Effector memory CD8-positive, alpha-beta T cell (primary cell): ENCODE measurements at places on chromosomes 6 and 20.

DNA sequence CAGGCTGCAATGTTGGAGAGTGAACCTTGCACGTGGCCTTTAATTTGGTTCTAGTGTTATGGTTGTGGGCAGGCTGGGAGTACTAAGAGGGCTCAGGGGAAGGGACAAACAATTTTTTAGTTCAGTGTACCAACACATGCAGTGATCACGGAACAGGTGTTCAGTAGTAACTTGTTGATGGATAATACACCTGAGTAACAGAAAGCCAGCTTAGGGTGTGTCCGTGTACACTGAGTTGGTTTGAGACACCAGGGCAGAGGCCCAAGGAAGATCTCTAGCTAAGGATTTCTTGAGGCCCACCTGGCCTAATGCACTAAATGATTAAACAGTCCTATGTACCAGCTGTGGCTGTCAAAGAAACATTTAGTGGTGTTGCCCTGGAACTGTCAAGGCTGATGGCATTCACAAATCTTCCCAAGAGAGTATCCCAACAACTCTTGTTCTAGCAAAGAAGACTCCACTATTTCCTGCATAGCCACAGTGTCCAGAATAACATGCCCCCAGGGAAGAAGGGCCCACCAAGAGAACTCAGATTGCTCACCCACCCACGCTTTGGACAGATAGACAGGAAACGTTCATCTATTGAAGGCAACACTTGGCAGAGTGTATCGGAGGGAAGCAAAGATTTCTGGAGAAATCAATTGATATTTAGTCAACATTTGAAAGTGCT is 60.0 kb downstream of the CD83 start:
- no peak overlapping the region for H3K4me3 ChIP-seq
- DNase-seq, result no peak
- no peak overlapping the region for H3K27ac ChIP-seq
- no peaks in the 10 kb centered on the region for H3K36me3 ChIP-seq
- peaks cover 9% of the 10 kb centered on the region for H3K27me3 ChIP-seq

GRCh38 chr6:142380626-142381025 is 78.8 kb downstream of the ADGRG6 start:
- no peaks in the 10 kb centered on the region for H3K36me3 ChIP-seq
- no peak overlapping the region for H3K4me3 ChIP-seq
- DNase-seq, result no peak
- no peaks in the 10 kb centered on the region for H3K4me1 ChIP-seq
- no peak overlapping the region for H3K27ac ChIP-seq

GRCh38 chr20:49405062-49405683 is 77.3 kb downstream of the KCNB1 start:
- H3K27ac ChIP-seq, result no peak overlapping the region
- DNase-seq, result no peak
- no peak overlapping the region for H3K4me3 ChIP-seq
- no peaks in the 10 kb centered on the region for H3K4me1 ChIP-seq
- H3K27me3 ChIP-seq, result peaks cover 30% of the 10 kb centered on the region

DNA sequence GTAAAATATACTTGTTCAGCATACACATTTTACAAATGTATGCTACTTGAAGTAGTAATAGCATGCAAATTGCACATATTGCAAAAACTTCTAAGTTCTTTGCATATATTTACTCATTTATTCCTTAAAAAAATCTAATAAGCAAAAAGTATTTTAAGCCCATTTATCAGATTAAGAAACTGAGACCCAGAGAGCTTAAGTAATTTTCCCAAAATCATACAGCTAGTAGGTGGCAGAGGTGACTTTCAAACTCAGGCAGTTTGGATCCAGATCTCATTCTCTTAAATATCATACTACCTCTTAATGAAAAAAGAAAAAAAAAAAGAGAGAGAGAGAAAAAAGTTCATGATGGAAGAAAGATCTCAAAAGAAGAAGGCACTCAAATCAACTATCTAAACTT is 157.9 kb downstream of the RPS12 start:
- no peaks in the 10 kb centered on the region for H3K36me3 ChIP-seq
- DNase-seq, result no peak

DNA sequence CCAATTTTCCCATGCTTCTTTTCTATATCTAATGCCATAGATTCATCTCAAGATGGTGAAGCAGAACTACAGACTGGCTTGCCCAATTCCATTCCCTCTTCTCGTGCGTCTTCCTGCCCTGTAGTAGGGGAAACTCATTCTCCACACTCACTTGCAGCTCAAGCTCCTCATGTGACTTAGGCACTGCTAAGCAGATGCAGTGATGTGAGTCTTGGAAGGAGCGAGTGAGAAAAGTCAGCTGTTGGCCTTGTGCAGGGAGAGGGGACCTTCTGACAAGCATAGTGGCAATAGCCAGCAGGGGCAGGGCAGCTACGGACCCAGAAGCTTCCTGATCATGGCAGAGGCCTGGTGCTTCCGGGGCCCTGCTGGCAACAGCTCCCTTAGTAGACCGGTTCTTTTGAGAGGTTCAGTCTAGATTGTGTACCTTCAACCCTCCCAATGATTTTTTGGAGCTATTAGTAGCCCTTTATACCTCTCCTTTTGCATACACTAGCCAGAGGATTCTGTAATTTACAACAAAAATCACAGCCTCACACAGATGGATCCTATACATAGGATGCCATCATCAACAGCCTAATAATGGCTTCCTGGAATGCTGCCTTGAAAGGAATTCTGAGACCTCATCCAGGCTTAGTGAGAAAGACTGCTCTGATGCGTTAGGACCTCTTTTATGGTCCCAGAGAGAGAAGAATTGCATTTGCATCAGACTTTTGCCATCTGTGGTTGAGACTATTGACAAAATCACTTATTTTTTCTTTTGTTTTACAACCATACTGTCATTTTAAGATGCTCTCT is 121.5 kb upstream of the RIPOR2 start:
- no peaks in the 10 kb centered on the region for H3K27me3 ChIP-seq
- DNase-seq, result no peak
- H3K36me3 ChIP-seq, result peaks cover 5% of the 10 kb centered on the region
- H3K4me1 ChIP-seq, result peaks cover 35% of the 10 kb centered on the region
- H3K4me3 ChIP-seq, result no peak overlapping the region
- H3K27ac ChIP-seq, result peak overlapping the region; percentile 86

DNA sequence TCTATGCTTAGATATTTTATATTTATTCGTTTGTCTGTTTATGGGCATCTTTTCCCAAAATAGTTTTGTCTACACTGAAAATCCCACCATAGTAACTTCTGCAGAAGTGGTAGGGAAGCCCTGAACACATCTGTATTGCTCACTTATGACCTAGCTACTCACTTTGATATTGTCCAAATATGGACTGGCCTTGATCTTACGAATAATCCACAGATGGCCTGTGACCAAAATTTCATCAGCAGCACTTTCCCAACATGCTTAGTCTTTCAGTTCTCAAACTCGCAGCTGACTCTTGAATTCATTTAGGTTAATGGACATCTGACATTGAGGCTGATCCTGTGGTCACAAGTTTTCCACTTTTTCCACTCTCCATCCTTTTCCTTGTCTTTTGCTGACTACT is 80.8 kb upstream of the BEND3 start:
- H3K27ac ChIP-seq, result no peak overlapping the region
- DNase-seq, result no peak
- H3K27me3 ChIP-seq, result no peaks in the 10 kb centered on the region
- no peaks in the 10 kb centered on the region for H3K4me1 ChIP-seq
- H3K36me3 ChIP-seq, result peaks cover 3% of the 10 kb centered on the region

GRCh38 chr6:10315034-10315433 is 99.8 kb downstream of the TFAP2A start:
- H3K27ac ChIP-seq, result no peak overlapping the region
- no peak for DNase-seq
- no peaks in the 10 kb centered on the region for H3K27me3 ChIP-seq
- no peaks in the 10 kb centered on the region for H3K36me3 ChIP-seq

DNA sequence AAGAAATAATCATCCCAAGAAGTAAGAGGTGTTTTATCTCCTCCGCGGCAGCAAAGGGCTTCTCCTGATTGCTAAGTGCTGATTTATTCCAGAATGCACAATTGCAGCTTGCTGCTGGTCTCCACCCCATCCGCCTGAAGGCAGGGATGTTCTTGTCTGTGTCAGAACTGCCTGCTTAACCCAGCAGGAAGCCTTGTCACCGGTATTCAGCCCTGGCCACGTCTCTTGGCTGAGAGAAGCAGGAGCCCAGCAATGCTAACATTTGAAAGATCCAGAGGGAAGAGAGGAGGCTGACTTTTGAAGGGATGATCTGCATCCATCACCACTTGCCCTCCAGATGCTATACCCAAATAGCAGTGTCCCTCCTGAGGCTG is 4.2 kb downstream of the SCML4 start:
- H3K36me3 ChIP-seq, result peaks cover 70% of the 10 kb centered on the region
- peaks cover 77% of the 10 kb centered on the region for H3K4me1 ChIP-seq
- DNase-seq, result peak; percentile 18
- H3K4me3 ChIP-seq, result peak overlapping the region; percentile 93

DNA sequence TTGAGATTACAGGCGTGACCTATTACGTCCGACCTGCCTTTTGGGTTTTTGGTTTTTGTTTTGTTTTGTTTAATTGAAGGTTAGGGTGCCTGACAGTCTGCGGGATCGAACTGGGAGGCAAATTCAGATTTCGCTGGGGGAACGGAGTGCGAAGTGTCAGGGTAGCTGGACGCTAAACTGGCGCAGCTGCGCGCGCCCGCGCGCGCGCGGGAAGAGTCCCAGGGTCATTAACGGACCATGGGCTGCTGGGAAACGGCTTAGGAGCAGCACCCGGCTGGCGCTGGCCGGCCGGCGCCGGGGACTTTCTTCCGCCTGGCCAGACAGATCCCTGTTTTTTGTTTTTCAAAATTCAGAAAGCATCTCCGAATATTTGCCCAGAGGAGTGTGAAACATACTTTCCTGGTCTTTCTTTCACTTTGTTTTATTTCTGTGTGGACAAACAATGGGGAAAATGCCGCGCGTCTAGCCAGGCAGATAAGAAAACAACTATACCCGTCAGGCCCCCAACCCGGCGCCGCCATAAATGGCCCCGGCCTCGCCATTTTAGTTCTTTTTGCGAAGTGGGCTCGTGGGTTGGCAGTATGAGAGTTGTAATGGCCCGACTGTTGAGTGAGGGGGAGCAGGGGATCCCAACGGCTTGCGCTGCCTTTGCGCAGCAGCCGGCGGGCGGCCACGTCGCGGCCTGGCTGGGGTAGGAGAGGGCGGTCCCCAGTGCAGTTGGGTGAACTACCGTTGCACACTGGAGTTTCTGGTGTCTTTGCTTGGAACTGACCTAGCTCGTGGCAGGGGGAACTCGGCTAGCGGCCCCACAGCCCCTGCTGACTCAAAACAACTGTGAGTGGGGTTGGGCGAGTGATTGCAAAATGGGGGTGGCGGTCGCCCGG is 7.1 kb downstream of the HSPA1B start:
- DNase-seq, result peak; percentile 68
- H3K4me3 ChIP-seq, result peak overlapping the region; percentile 85
- peak overlapping the region; percentile 99 for H3K27ac ChIP-seq

DNA sequence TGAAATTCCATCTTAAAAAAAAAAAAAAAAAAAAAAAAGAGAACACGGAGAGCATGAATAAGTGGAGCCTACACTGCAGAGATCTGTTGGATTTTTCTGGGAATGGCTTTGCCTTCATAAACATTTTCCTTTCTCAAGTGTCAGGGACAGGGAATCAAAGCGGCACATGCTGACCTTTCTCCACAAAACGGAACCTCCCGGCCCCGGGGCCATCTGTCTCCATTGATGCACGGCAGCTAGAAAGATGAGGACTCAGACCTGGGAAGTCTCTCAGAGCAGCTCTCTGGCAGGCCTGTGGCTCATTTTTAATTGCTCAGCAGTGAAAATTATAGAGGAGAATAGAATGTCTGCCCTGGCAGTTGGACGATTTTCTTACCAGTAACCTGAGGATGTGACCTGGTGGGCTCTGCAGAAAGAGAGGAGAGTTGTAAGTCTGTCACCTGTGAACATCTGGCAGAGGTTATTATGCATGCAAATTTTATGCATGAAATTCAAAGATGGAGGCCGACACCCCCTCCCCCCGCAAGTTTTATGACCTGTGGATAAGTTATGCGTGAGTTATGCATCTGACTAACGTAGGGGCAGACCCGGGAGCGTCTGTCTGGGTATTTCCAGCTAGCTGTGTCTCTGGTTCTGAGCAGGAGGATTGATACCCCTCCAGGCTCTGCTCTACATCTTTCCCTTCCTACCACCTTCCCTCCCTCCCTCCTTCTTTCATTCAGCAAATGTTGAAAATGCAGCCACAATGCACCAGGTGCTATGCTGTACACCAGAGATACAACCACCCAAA is 352.5 kb downstream of the CDH26 start:
- H3K4me3 ChIP-seq, result no peak overlapping the region
- no peaks in the 10 kb centered on the region for H3K4me1 ChIP-seq
- no peaks in the 10 kb centered on the region for H3K27me3 ChIP-seq
- peaks cover 3% of the 10 kb centered on the region for H3K36me3 ChIP-seq
- H3K27ac ChIP-seq, result no peak overlapping the region

GRCh38 chr6:45927421-45928320 is 88.0 kb downstream of the CLIC5 start:
- H3K36me3 ChIP-seq, result no peaks in the 10 kb centered on the region
- no peak for DNase-seq
- peaks cover 6% of the 10 kb centered on the region for H3K4me1 ChIP-seq

DNA sequence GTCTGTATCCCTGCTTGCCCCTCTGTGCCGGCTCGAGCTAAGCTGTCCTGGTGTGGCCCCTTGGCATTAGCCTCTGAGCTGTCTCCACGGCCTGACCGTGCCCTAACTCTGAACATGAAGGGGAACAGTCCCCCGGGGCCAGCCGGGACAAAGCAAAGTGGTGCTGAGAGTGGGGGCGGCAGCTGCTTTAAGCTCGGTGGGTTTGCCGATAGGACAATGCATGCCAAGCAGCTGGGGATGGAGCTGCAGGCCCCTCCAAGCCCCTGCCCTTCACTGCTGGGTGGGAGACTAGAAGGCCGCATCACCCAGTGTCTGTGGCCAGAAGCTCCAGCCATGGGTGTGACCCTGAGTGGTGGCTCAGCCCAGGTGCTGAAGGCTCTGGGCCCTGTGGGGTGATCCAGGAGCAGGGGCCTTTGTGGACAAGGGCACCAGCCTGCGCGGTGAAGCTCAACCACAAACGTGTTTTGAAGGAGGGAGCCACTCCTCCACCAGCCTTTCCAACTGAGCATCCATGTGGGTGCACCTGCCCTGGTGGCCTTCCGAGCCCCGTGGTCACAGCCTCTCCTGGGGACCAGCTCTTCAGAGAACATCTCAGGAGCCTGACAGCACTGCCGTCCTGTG is 242.5 kb downstream of the ERMARD start:
- no peak overlapping the region for H3K4me3 ChIP-seq
- peaks cover 13% of the 10 kb centered on the region for H3K4me1 ChIP-seq
- no peak overlapping the region for H3K27ac ChIP-seq
- DNase-seq, result no peak

- no peak for DNase-seq
- H3K4me3 ChIP-seq, result no peak overlapping the region
- H3K27me3 ChIP-seq, result no peaks in the 10 kb centered on the region
- no peaks in the 10 kb centered on the region for H3K4me1 ChIP-seq
Observed at GRCh38 chr20:42915081-42915480, 274.6 kb downstream of the PTPRT start.
